ENCODE measurements at places on chromosomes 4 and X.

- DNase-seq: no peak
Observed at GRCh38 chr4:170323623-170324022, 233.9 kb upstream of the AADAT start.

DNA sequence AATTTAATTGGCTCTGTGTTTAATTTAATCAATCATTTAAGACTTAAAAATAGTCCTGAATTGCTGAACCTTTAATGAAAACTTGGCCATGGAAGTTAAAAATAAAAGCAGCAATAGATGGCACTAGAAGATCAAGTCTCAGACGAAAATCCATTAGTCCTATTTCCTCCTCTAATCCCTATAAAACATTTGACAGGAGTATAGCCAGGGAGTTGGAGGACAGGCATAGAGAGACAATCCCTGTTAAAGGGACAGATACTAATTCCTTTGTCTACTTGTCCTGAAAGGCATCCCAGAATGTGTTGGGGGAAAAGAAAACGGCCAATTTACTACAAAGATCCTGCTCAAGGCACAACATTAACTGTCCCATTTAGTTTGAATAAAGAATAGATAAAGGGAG, 276.3 kb upstream of the TACR3 start:
- DNase-seq: peak; percentile 4

GRCh38 chr4:87211249-87211952, 9.0 kb downstream of the KLHL8 start:
- peak; percentile 17 for DNase-seq

DNA sequence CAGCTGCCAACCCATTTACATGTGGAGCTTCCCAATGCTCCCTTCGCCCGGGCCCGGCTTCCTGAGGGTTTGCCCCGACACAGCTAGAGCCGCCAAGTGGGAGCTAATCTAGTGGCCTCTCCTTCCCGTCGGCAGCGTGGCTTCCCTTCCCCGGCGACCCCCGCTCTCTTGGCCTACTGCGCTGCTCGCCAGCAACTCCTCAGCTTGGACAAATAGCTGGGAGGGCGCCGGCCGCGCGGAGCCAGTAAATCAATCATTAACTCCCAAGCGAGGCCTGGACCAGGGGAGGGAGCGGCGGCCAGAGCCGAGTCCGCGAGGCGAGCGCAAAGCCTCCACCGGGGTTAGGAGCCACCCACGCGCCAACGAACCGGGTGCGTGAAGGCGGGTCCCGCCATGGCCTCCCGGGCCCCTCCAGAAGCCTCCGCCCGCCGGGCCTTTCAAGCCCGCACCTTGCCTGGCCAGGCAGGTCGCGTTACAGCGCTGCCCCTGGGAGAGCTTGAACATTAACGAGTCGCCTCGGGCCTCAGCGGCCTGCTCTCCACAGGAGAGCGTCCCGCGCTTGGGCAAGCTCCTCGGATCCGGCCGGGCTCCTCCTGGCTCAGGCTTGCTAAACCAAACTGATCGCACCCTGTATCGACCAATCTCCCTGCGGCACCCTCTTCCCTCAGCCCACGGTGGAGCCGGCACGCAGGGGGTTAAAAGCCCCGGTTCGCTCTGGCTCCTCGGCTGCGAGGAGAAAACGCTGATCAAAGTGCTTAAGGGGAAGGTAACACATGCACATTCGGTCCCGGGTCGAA, 10.6 kb upstream of the BCOR start:
- DNase-seq: peak; percentile 52

GRCh38 chr4:152464030-152464823, 71.7 kb downstream of the FBXW7 start:
- peak; percentile 24 for DNase-seq

- DNase-seq: no peak
Observed at GRCh38 chrX:119208401-119209057, 27.6 kb upstream of the PGRMC1 start.

All from cardiac muscle cell (in vitro differentiated cells and primary cell).